Hematopoietic multipotent progenitor cell (in vitro differentiated cells): ENCODE measurements at places on chromosomes 5 and 9. TPM values are rescaled to one million over a fixed set of nuclear protein-coding genes. Genes with fewer than 3 reads are reported as not detected.

The HNRNPAB gene
- total RNA-seq = 53.1 TPM

DNA sequence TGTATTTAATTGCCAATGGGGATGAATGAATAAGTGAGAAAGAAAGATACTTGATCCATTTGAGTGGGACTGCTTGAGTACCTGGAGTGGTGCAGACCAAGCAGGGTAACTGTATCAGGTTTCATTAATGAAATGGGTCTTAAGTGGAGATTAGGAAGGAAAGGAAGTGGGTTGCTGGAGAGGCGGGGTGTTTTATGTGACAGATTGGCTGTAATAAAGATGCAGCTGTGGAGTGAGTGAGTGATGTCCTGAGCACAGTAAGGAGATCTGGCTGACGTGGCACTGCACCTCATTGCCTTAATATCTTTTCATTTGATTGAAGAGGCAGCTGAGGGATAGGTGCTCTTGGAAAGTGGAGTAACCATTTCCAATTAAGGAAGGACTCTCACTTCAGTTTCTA is 161.0 kb upstream of the CCDC152 start:
- no peak for DNase-seq

The IL13 gene
- total RNA-seq = under 0.01 TPM

- DNase-seq = no peak
Measured at GRCh38 chr5:54581831-54582548, 64.4 kb downstream of the SNX18 start.

The DNAJC21 gene
- total RNA-seq = 12.1 TPM

GRCh38 chr5:98768160-98768959 is 5.1 kb upstream of the RGMB start:
- no peak for DNase-seq

The FBXL7 gene
- under 0.01 TPM for total RNA-seq

DNA sequence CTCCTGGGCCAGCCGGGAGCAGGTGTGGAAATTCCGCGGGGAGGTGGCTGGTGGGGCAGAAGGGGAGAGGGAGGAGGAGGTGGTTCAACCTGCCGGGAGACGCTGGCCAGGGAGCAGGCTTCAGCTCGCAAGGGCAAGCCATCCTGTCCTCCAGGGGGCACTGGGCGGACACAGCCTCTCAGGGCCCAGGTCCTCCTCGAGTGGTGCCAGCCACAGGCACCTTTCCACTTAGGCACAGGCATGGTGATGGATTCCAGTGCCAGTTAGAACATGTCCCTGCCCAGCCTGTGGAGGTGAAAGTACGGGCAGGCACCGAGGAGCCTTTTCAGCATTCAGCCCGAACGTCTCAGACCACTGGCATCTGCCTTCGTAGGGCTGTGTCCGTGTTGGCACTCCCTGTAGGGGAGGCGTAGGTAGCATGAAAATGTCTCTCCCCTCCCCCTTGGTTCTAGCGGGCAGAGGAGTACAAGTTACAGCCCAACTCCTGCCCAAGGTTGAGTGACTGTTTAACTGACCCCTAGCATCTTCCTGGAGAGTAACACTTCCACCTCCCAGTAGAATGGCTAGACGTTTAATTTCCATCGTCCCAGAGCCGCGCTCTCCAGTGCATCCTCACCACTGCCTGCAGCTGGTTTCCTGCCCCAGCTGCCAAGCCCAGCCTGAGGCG is 48.9 kb downstream of the DAB2IP start:
- DNase-seq = peak; percentile 59

The WDR38 gene
- total RNA-seq = not detected

DNA sequence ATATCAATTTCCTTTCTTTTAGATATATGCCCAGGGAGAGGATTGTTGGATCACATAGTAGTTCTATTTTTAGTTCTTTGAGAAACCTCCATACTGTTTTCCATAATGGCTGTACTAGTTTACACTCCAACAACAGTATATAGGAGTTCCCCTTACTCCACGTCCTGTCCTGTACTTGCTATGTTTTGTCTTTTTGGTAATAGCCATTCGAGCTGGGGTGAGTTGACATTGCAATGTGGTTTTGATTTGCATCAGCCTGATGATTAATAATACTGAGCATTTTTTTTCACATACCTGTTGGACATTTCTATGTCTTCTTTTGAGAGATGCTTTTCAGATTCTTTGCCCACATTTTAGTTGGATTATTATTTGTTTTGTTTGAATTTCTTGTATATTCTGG is 445.9 kb downstream of the NTRK2 start:
- DNase-seq = no peak

The ZDHHC11B gene
- total RNA-seq = 1.6 TPM

The SYK gene
- 62.7 TPM for total RNA-seq

DNA sequence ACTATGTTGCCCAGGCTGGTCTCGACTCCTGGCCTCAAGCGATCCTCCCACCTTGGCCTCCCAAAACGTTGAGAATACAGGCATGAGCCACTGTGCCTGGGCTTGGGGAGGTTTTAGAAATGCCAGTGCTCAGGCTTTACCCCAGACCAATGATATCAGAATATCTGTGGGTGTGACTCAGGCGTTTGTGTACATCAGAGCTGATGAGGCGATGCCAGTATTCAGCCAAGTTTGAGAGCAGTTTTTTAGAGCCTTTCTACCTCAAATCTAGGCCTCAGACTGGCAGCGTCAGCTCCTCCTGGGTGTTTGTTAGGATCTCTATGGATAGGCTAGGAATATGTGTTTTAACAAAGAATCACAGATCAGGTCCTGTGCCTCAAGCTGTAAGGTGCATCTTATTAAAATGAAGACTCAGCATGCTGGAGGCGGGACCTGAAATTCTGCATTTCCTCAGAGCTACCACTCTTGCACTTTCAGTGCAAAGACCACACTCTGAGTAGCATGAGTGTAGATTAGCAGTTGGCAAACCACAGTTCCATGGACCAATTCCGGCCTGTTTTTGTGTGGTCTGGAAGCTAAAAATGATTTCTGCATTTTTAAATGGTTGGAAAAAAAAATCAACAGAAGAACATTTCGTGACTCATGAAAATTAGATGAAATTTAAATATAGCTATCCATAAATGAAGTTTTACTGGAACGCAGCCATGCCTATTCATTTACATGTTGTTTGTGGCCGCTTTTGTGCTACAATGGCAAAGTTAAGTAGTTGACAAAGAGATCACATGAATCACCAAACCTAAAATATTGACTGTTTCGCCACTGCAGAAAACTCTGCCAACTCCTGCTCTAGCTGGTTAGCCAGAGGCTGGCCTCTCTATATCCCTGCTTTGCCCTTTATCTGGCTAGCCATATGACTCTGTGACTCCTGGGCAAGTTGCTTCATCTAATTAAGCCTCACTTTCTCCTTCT is 92.2 kb downstream of the KLF4 start:
- DNase-seq = no peak

- DNase-seq = no peak
Measured at GRCh38 chr5:54942064-54942778, 43.2 kb downstream of the ESM1 start.

DNA sequence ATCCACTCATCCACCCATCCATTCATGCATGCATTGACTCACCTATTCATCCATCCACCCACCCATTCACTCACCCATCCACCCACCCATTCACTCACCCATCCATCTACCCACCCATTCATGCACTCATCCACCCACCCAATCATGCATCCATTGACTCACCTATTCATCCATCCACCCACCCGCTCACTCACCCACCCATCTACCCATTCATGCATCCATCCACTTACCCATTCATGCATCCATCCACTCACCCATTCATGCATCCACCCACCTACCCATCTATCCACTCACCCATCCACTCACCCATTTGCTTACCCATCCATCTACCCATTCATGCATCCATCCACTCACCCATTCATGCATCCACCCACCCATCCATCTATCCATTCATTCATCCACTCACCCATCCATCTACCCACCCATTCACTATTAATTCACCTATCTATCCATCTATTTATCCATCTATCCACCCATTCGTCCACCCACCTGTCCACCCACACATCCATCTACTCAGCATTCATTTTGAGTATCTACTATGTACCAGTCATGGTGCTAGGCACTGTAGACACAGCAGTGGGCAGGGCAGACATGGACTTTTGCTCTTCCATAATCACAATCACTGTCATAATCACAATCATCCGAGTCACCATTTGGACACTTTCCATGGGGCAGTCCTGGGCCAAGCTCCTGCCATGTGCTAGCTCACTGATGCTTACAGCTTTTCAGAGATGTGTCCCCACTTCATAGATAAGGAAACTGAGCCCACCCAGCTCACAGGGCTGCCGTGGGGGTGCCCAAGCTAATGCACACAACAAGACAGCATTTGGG is 34.4 kb downstream of the HMCN2 start:
- no peak for DNase-seq

DNA sequence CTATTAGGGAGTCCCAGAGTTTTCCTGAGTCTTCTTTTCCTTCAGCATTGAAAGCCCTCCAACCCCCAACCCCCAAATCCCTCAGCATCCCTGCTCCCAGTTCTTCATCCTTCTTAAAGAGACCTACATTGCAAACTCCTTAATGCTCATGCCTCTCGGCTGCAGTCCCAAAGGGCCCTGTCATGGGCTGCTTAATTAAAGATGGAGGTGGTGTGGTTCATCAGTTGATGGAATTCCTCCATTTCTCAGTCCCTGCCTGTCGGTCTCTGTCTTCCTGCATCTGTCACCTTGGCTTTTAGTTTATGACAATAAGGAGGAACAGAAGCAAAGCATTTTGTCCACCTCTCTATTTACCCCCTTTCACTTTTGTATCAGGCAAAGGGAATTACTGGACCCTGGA is 2.0 kb downstream of the FOXI1 start:
- no peak for DNase-seq

The ADAMTS6 gene
- total RNA-seq = 1.9 TPM

The CLTB gene
- total RNA-seq = 48.7 TPM

DNA sequence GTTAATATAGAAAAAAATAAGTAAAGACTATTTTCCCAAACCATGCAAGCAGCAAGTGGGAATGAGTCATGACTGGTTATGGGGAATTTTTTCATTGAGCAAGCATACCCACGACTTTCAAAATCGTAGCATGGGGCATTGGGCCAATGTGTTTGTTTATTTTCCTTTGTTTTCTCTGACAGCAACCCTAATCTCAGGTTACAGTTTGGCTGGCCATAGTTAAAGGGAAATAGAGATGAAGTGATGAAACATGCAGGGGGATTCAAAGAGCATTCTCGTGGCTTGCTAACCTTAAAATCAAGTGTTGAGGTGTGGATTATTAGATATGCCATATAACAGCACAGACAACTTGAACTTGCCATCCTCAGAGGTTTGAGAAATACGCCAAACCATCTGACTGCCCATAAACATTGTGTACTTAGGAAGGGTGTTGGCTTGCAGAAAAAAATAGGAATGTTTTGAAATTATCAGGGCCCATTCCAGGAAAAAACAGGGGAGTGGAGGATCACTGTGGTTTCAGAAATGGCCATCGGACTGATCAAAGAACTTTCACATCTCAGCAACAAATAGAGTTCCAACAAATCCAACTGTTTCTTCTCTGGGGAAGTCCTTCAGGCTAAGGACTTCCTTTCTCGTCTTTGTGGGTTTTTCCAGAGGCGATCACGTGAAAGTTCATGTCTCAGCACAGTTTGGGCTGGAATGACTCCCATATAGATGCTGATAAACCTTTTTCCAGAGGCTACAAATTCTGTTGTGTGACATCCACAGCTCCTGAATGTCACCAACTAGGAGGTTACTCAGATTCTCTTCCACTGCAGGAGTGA is 259.1 kb downstream of the SYK start:
- no peak for DNase-seq

GRCh38 chr9:21764846-21765245 is 37.6 kb upstream of the MTAP start:
- DNase-seq = no peak

DNA sequence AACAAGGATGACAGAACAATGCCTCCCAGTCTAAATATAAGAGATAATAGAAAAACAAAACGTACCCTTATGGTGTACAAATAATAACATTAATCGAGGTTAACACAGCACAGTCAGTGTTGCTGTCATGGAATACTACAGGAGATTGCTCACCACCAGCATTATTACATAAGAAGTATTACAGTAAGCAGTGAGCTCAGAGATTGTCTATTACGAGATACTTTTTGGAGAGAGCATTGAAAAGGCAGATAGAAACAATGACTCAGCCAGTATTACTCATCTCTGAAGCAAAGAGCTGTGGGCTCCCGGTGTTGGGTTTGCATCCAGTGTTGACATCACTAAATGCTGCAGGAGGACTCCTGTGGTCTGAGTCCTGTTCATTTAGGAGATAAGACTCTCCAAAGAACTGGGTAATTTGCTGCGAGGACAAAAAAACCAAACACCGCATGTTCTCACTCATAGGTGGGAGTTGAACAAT is 191.9 kb upstream of the SEMA6A start:
- no peak for DNase-seq

- DNase-seq = no peak
Measured at GRCh38 chr5:157758706-157759105, 15.2 kb downstream of the LSM11 start.

DNA sequence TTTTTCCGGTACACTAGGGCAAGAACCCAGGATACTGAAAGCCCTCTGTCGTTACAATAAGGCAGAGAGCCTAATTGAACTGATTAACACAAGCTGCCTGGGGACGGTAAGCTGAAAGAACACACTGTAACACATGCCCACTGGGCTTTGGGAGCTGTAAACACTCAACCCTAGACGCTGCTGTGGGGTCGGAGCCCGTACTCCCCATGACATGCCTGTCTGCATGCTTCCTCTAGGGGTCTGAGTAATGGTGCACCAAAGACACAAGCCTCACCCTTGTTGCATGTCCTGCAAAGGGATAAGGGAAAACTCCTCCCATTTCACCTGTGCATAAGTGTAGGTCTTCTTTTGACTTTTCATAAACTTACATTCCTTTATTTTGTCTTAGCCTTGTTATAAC is 194.0 kb downstream of the FBXL7 start:
- DNase-seq = no peak

DNA sequence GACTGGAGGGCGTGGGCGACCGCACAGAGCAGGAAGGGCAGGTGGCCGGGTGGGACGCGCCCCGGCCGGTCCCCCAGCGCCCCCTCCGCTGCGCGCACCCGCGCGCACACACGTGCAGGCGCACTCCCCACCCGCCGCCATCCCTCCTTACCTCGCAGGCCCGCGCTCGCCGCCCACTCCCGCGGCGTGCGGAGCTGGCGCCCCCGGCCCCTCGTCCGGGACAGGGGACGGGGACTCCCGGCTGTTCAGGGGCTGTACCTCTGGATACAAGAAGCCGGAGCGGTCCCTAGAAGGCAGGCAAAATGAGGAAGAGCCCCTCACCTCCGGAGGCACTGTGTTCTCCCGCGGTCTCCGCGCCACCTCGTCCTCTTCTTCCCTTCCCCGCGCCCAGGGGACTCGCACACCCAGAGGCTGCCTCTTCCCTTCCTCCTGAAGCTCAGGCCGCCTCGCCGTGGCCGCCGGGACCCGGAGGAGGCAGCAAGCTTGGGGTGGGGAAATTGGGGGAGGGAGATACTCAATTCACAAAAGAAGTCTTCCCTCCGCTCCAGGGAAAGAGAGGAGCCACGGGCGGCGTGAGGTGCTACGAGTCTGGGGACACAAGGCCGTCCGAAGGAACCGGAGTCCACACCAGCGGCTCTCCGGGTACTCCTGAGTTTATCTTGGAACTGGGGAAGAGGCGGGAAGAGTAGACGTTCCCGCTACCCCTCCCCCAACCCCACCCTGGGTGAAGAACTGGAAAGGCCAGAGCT is 1.4 kb upstream of the GABRB2 start:
- no peak for DNase-seq

The SLC31A2 gene
- 15.1 TPM for total RNA-seq

GRCh38 chr5:106873568-106873967 is 797.2 kb downstream of the EFNA5 start:
- DNase-seq = no peak
